ENCODE measurements at places on chromosomes 2 and 18.

GRCh38 chr18:36471393-36471792 is 173.9 kb downstream of the FHOD3 start:
- DNase-seq = no peak

GRCh38 chr2:70526126-70526525 is 27.5 kb downstream of the TGFA start:
- no peak for DNase-seq

- no peak for DNase-seq
Measured at GRCh38 chr2:120669121-120669952, 66.3 kb upstream of the GLI2 start.

- DNase-seq = no peak
Measured at GRCh38 chr18:79934311-79935097, 16.9 kb downstream of the SLC66A2 start.

DNA sequence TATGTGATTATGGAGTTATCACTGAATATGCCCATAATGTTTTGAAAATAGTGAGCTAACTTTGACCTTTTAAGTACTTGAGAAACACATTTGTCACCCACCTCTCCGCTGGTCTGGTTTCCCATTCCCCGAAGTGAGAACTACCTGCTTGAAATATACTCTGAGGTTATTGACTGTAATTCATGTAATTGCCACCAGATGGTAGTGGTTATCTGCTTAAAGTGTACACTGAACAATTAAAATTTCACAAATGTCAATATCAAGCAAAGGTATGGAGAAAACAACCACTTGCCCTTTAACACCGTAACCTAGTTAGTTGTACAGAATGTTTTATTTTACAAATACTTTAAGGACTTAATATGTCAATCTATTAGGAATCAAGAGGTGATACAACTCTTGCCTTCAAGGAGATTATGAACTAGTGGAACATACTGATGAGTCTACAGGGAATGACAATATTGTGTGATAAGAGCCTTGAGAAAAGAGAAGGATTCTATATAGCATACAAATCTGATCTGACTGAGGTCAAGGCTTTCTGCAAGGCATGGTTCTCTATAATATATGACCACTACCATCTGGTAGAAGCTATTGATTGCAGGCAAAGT is 316.8 kb upstream of the KCNH7 start:
- DNase-seq = no peak

GRCh38 chr2:157447031-157447430 is 3.1 kb upstream of the CYTIP start:
- DNase-seq = no peak

DNA sequence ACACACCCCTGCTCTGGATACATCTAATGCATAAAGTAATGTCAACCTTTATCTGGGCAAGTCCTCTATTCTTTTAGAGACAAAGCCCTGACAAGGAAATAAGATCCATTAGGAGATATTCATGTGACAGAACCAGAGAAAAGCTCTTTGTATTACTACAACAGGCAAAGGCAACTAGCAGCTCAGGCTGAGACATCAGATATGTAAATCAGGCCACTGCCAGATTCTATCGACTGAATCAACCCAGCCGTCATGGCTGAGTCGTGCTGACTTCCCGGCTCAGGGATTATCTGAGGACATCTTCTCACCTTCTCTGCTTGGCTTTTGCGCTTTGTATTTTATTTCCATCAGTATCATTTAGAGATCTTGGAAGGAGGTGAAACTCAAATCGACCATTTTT is 294.5 kb downstream of the PLCL1 start:
- no peak for DNase-seq

GRCh38 chr2:187684174-187684573 is 129.9 kb upstream of the TFPI start:
- no peak for DNase-seq

- no peak for DNase-seq
Measured at GRCh38 chr2:104318001-104318665, 535.8 kb upstream of the POU3F3 start.

DNA sequence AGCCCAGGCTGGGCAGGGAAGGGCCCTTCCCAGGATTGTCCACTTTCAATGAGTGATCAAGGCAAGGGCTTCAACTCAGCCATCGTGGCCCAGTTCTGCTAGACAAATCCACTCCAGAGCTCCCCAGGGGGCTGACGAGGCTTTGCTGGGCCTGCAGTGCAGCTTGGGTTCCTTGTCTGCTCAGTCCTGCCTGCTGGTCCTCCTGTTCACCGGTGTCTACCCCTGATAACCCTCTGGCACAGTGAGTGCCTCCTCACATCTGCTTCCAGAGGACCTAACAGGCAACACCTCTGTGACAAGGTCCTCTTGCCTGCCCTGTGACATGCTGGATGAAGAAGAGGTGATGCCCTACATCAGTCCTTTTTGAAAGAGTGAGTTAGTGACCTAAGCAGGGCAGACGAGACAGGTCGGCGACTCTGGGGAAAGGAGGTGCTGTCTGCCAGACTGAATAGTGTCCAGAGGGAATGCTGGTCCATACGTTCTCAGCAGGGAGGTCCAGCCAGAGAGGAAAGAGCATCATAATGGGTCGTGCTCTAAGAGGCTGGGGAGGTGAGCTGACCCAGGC is 20.9 kb upstream of the KCNF1 start:
- no peak for DNase-seq
